ENCODE measurements at places on chromosomes 5 and 9. TPM values are rescaled to one million over a fixed set of nuclear protein-coding genes. Genes with fewer than 3 reads are reported as not detected.

Gene FAM200C
- total RNA-seq = 1.1 TPM

Gene WNK2
- total RNA-seq = 3.8 TPM

Gene CCIN
- not detected for total RNA-seq

Gene HMCN2
- not detected for total RNA-seq

Gene SPINK5
- total RNA-seq = not detected

Gene SPINK9
- total RNA-seq = not detected

Gene C1QTNF2
- not detected for total RNA-seq

Gene ALDH1A1
- not detected for total RNA-seq

Gene MUSK
- not detected for total RNA-seq

DNA sequence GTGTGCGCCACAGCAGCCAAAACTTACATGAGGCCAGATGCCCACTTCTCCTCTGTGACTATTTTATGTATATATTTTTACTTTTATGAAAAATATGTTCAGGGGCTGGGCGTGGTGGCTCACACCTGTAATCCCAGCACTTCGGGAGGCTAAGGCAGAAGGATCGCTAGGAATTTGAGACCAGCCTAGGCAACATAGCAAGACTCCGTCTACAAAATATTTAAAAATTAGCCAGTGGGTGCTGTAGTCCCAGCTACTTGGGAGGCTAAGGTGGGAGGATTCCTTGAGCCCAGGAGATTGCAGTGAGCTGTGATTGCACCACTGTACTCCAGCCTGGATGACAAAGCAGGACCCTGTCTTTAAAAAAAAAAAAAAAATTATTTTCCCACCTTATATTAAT lies 83.2 kb downstream of the RFK start:
- no peak for DNase-seq

DNA sequence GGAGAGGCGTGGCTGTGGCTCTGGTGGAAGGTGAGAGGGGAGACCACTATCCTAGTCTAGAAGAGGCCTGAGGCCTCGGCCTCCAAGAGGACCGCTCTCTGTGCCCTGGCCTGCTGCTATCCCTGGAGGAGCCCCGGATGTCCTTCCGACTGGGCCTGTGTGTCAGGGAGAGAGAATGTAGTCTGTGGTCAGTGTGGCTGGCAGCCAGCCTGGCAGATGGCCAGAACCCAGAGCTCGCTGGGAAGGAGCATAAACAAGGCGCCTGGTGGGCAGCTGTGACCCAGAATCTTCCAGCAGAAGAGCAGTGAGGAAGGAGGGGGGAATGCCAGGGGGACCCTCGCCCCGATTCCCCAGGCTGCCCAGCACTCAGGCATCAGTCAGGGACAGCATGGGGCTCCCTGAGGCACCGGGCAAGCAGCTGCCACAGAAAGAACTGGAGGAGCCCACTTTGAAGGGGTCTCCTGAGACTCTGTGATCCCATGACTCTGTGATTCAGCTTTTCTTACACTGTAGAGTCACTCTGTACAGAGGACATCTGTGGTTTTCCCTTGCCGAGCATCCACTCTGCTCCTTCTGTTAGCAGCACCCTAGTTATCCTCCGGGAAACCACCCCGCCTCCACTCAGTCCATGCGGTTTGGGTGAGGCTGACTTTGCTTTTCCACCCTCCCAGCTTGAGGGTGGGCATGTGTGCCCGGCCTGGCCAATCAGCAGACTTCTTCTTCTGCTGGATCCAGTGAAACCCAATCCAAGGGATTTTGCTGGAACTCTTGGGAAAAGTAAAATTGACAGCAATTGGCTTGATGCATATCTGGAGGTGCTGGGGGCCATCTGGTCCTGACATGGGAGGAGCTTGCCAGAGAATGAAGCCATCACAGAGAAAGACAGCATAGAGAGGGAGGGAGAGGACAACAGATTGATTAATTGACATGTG lies 46.2 kb upstream of the PWWP2A start:
- no peak for DNase-seq

- no peak for DNase-seq
Measured at GRCh38 chr5:62814991-62815390, 236.4 kb downstream of the LRRC70 start.

GRCh38 chr9:126093771-126094170 lies 232.9 kb upstream of the MVB12B start:
- no peak for DNase-seq

DNA sequence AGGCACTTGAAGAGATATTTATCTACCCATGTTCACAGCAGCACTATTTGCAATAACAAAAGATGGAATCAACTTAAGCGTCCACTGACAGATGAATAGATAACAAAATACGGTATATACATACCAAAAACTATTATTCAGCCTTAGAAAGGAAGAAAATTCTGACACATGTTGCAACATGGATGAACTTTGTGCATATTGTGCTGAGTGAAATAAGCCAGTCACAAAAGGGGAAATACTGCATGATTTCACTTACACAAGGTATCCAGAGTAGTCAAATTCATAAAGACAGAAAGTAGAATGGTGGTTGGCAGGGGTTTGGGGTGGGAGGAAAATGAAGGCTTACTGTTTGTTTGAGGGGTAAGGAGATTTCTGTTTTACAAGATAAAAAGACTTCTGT lies 66.0 kb downstream of the FBN2 start:
- no peak for DNase-seq

DNA sequence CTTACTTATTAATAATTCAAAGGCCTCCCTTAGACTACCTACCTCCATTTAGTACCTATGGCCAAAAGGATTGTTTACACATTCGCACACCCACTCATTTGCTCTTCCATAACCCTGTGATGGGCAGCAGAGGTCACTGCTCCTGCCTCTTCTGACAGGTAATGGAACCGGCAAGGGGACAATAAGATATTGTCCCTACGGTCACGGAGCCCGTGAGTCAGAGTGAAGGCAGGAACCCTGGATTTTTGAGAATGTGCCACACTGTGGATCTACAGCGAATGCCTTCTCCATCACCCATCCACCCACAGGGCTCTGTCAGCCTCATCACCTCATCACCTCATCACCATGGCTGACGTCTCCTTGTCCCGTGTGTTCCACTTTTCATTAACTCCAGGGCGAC lies 132.3 kb downstream of the MYO10 start:
- DNase-seq = no peak

DNA sequence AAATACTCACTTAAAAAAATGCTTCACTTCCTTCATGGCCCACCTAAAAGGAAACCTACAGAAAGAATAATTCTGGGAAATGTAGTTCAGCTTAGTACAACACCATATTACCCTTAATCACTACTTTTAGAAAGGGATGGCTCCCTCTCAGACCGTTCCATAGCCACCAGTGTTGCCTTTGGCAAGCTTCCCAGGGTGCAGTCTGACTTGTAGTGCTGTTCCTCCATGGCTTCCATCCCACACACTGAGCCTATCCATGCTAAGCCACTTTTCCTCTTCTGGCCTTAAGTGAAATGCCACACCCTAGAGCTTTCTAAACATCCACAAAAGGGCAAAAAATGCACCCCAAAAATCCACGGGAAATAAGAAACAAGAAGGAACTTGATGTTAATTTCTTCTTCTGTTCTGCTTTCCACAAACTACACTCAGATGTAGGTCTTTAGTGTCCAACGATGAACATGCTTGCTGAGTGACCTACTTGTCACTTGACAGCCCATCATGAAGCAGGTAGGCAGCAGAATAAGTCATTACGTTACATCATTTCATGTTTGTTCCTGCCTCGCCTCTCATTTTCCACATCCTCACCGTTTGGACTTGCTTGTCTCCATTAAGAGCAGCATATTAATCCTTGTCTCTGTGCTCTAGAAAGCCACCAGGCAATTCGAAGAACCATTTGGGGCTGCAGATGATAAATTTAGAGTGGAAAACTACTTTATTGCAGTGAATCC lies 391.1 kb upstream of the GRAMD2B start:
- DNase-seq = no peak

DNA sequence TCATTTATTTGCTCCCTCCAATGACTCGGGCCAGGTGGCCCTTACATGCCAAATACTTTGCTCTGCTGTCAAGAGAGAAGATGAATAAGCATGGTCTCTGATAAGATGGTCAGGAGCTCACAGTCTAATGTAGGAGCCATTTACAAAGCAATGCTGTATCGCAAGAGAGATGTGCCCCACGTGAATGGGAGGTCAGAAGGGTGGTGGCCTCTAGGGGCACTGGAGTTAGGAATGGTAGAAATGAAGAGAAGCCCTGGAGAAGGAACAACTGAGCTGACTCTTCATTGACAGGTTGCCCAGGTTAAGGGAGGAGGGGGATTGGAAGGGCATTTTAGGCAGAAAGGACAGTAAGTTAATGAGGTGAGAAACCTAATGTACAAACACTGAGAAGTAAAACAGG lies 286.5 kb downstream of the KCTD16 start:
- no peak for DNase-seq

DNA sequence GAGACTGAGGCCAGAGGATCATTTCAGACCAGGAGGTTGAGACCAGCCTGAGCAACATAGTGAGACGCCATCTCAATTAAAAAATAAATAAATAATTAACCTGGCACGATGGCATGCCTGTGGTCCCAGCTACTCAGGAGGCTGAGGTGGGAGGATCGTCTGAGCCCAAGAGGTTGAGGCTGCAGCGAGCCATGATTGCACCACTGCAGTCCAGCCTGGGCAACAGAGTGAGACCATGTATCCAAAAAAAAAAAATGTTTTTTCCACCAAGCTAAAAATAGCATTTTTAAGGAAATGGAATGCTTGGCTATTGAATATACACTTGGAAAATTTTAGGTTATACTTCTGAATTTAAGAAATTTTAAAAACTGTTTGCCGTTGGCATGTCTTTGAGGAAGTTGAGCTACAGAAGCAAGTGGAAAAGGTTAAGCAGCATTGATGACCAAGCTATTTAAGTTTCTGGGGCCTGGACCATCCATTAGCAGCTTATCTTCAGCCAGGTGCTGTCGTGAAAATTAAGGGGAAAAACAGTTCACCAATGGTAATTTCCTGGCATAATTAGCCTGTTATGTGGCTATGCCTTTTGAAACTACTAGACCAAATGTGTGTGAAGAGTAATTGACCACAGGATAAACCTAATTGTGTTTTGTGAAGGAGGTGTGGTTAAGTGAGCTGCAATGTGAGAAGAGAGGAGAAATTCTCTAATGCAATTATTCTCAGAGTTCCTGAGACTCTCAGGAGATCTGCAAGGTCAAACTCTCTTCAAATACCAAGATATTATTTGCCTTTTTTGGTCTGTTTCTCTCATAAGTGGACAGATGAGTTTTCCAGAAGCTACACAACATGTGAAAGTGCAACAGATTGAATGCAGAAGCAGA lies 21.0 kb downstream of the F2R start:
- no peak for DNase-seq

DNA sequence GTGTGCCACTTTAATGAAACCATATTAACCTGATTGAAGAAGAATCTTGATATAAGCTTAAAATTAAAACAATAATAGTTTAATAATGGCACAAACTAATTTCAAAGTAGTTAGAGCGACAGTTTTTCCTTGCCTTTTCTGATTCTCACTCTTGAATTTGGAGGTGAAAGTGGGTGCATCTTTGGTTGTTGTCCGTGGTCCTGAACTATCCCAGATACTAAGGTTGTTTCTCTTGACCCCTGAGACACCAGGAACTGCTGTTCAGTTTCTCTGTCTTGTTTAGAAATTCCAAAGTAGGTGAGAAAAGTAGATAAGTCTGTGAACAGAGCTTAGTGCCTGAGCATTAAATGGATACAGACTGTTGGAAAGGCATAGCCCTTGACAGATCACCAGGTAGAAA lies 274.7 kb downstream of the FBXL7 start:
- no peak for DNase-seq

- DNase-seq = no peak
Measured at GRCh38 chr5:111075520-111075919, 4.0 kb downstream of the TSLP start.

- no peak for DNase-seq
Measured at GRCh38 chr5:83988293-83988685, 267.6 kb upstream of the HAPLN1 start.

DNA sequence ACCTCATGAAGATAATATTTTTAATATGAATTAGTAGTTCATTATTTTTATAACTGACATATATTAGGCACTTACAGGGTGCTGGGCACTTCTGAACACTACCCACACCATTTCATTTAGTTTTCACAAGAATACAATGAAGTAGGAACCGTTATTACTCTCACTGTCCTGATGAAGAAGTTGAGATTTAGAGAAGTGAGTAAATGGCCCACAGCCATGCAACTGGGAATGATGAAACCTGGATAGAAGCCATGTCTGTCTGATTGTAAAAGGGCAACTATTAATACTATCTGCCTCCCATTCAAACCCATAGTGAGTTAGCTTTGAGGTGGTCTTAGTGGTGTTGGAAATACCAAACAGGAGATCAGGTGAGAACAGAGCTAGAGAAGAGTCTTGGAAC lies 29.6 kb upstream of the OTULINL start:
- no peak for DNase-seq

DNA sequence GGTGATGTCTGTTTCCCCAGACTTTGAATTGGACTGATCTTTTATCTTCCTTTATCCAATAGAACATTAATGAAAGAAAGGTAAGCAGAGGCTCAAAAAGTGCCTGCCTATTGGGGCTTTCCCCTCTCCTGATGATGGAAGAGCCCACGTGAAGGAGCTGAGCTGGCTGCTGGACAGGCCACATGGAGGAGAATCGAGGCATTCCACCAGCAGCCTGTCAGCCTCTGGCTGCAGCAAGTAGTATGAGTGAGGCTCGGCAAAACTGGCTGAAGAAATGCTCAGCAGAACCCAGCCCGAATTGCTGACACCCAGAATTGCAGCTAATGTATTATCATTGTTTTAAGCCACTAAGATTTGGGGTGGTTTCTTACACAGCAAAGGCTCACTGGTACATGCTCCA lies 66.5 kb upstream of the STC2 start:
- no peak for DNase-seq

GRCh38 chr5:149485655-149486615 lies 65.3 kb downstream of the CSNK1A1 start:
- DNase-seq = no peak

Measured in activated naive CD4-positive, alpha-beta T cell treated with anti-CD3 and anti-CD28 coated beads, Interleukin-2, amount 50 U/mL, for 72 hours (primary cell).